ENCODE measurements at places on chromosomes 16 and 17.

- no peak for DNase-seq
These were observed 33.8 kb upstream of the CLEC18A start for GRCh38 chr16:69917311-69917710.

DNA sequence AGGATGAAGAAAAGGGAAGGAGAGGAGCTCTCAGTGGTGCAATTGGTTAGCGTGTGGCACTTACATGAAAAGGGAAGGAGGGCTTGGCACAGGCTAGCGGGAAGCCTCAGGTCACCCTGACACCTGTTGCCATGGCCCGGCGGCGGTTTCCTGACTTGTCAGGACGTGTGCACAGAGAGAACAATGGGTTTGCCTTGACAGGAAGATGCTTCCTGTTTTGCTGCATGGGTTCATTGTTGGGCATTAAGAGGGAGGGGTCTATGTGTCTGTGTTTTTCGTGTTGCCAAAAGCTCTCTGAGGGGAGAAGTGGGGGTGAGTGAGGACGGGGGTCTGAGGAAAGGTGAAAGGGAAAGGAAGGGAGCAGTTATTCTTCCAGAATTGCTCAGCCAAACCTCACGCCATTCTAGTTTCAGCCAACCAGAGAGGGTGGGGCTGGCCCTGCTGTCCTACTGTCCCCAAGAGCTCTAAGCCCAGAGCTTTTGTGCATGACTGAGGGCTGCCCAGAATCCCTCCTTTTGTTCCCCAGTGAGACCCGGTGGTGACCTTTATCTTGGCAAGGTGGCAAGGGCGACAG lies 17.1 kb upstream of the CCR7 start:
- no peak for DNase-seq

GRCh38 chr16:70163596-70163995 lies 10.0 kb upstream of the CLEC18C start:
- no peak for DNase-seq

GRCh38 chr16:1105888-1106620 lies 10.0 kb upstream of the C1QTNF8 start:
- DNase-seq: peak; percentile 85

DNA sequence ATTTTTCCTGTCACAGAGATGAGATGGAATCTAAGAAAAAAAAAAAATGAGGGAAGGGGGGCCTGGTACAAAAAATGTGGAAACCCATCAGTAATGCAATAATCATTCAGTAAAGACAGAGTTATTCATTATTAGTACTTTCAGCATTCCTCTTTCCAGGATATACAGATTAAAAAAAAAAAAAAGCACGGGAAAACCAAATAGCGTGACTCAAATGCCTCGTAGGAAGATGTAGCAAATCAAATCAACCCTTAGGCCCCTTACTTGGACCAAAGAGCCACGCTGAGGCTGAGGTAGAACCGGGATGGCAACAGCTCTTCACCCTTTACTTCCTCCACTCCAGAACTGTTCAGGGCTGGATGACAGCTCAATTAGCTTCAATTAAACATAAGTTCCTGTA lies 52.5 kb downstream of the SMG6 start:
- no peak for DNase-seq

DNA sequence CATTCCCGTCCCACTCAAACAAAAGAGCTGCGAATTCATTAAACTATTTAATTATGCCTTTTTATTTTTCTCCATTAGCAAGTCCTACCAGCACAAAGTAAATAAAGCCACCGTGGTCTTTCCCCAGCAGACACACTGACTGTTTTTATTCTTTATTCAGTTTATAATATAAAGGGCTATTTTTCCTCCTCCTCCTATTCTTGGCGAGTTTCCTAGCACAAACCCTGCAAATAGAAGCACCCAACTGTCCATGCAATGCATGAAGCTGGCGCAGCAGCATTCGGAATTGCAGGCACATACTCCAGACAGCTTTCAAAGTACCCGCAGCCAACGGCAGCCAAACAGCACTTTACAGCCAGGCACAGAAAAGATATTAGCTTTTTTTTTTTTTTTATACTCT lies 583.4 kb upstream of the PSMD7 start:
- DNase-seq: no peak

DNA sequence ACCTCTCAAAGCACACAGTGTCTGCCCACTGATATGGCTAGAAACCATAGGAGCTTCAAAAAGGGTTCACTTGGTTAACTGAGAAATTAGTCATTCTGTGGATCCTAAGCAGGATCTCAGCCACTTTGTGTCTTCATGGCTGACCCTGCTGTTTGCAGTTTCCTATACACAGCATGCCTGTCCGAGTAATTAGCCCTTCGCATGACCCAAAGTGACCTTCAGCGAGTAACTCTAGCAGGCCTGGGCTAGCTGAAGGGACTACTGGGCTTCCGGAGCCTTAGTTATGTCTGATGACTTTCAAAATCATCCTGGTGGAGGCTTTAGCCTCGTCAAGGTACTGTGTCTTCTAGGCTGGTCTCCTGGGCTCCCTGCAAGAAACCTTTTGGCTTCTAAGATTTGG lies 28.9 kb upstream of the FBXW10B start:
- DNase-seq: no peak

DNA sequence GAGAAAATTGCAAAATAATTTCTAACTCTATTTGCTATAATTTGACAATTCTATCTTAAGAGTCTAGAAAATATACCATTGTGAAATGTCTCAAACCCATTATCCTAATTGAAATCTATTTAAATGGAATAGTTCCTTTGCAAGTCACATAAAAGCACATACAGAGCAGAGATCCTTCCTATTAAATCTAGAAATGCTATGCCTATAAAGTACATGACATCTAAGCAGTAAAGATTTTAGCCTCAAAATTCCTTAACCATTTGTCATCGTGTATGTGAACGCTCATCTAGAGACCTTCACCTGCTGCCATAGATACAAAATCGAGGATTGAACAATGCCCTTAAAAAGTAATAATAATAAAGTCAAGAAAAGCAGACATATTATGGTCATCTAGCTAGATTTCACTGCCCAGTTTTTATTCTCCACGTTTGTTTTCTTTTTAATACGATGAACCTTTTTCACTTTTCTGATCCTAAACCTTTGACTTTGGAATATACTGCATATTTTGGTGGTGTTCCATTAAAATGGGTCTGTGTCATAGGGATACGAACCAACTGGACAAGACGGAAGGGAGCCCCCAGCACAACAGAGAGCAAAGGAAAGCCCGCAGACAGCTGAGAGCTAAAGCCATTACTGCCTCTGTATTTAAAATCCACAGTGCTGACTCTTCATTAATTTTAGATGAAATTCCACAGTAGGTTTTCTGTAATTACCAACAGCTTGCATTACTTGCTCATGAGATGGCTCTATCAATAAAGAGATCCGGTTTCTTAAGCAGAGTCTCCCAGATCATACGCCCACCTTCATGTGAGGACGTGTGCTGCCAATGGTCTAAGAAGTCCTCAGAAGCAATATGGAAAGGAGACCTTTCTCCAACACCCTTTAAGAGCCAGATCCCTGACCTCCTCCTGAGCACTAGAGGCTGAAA lies 17.6 kb downstream of the TEX2 start:
- DNase-seq: no peak

DNA sequence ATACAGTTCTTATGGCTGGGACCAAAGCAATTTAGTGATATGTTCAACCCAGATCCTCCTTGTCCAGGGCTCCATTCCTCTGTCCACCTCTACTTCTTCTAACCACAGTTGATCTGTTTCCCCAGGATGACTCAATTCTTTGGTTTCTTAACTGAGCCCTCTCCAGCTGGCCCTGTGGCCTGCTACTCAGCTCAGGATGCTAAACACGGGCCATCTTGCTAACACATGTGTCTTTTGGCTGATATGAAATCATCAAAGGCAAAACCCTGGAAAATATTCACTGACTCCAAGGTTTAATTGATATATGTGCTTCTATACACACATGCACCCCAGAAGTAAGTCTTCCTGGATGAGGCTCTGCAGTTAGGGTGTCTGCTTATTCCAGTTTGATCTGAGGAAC lies 43.8 kb downstream of the SHISA6 start:
- DNase-seq: no peak

DNA sequence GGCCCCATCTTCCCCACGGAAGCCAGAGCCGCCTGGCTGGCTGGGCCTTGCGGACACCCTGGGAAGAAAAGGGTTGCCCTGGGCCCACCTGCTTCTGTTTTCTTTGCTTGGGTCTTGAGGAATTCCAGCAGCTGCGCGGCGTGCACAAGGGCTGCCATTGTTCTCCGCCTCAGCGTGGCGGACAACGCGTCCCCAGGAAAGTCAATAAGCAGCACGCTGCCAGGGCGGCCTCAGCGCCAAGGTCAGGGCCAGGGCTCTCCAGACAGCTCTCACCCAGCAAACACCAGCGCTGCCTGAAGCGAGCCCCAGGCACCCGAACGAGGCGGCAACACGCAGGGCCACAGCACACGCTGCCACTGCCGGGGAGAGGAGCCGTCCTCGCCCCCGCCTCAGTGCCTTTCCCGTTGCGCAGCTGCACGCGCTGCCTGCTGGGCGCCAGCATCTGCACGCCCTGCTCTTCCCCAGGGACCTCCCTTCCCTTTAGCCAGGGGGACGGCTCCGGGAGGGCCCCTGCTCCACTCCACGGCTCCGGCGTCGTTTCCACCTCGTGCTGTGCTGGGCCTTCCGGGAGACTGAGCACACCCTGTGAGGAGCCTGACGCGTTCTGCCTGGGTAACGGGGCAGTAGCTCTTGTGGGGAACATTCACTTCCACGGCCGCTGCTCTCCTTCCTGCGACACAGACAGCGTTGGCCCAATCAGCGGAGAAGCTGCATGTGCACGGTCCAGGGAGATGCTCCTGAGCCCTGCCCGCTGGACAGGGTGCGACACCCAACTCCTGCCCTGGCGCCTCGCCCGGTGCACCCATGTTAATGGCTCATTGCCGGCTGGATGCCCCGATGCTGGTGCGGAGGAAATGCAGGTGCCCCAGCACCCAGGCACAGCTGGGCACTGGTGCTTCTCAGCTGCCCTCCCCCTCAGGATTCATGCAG lies 57.8 kb downstream of the LMF1 start:
- no peak for DNase-seq

GRCh38 chr16:4048481-4048880 lies 67.8 kb downstream of the ADCY9 start:
- DNase-seq: no peak

DNA sequence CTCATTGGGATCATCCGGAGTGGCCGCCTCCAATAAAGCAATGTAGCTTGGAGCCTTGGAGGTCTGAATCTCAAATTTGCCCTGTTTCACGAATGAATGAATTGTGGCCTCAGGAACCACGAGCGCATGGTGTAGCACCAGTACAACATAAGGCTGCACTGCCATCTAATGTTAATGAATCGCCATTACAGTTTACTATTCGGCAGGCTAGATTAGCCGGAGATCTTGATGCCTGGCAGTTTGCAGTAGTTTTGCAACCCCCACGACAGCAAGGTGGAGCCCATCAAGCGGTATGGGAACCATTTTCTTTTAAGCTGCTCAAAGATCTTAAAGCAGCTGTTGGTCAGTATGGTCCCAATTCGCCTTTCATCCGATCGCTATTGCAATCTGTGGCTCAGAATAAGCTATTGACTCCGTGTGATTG lies 18.8 kb downstream of the ALOX15B start:
- DNase-seq: no peak

DNA sequence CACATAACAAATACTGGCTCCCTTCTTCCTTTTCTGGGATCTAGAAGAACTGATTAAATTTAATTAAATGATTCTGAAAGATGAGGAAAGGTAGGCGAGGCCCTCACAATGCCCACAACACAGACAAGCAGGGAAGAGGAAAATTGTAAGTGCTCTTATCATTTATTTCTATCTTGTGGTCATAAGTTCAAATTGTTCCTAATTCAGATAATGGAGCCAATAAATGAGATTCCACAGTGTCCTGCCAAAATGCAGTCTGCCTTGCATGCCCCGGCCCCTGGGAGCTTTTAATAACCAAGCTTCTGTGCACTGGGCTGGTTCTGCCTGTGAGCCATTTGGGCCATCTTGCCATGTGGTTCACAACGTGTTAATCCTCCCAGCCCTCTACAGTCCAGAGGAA lies 97.0 kb downstream of the CMC2 start:
- no peak for DNase-seq

DNA sequence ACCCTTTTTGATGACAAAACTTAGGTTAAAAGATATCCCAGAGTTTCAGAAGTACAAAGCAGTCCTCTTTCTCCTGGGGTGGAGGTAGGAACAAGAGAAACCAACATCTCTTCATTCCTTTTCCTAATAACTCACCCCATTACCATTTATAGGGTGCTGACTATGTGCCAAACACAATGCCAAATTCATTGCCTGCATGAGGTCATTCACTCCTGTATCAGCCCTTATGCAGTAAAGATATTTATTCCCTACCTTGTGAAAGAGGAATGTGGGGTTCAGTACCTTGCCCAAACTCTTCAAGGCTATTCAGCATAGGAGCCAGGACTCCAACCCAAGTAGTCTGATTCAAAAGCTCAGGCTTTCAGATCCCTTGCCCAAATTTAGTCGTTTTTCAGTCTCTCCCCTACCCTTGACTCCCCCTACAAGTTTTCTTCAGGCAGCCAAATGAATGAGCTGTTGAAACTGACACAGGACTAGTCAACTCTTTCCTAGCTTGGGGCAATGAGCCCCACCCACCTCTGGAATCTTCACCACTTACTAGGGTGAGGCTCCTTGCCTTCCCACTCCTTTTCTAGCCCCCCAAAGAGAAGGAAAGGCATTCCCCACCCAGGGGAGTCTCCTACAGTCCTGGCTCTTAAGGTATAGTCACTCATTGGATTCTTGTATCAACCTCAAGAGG lies 5.9 kb downstream of the KRT14 start:
- DNase-seq: no peak

DNA sequence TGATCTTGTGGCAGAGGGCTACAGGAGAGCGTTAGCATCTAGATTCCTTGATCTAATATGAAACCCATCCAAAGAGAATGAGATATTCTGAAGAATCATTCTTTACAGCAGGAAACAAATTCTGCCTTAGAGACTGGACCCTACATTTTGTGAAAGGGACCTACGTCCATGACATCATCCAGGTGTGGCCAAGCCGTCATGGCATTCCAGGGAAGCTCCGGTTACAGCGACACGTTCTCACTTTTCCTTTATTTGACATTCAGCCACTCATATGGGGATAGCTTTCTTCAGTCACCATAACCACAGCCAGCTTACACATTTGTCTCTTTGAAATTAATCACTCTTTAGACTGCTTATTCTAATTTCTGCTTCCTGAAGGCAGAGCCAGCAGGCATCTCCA lies 408.1 kb downstream of the XYLT1 start:
- no peak for DNase-seq

DNA sequence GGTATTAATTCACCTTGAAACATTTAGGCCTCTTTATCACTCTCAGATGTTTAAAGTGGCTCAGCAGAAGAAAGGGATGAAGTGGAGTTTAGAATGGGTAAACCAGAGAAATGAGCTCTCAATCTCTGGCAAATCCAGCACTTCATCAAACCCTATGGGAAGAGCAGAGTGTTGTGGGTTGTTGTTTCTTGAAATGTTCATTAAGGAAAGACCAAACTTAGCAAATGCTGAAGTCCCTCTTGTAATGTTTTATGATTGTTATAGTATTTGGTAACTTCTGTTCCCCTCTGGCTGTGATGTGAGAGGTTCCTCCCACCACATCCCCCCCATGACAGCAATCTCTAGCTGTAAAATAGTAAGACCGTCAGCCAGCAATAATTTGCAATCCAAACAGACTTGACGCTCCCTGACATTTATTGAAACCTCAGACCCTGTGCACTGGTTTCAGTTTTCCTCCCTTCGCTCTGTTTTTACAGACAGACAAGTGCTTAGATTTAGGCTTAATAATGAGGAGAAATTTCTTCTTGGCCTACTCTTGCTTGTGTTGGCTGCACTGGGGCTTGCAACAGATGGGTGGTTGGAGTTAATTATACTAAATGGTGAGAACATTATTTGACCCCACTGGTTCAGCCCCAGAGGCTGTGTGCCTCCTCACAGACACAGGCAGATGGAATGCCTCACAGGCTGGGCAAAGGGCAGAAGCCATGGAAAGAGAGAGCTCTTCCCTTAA lies 609.4 kb upstream of the SOX9 start:
- no peak for DNase-seq
